Activated CD4-positive, alpha-beta T cell treated with anti-CD3 and anti-CD28 coated beads, Interleukin-2, Interleukin-6, amounts not matched to agents 100 ng/mL and 50 ng/mL, durations not matched to agents 16 hours and 8 hours (primary cell): ENCODE measurements at places on chromosomes 3 and 15.

DNA sequence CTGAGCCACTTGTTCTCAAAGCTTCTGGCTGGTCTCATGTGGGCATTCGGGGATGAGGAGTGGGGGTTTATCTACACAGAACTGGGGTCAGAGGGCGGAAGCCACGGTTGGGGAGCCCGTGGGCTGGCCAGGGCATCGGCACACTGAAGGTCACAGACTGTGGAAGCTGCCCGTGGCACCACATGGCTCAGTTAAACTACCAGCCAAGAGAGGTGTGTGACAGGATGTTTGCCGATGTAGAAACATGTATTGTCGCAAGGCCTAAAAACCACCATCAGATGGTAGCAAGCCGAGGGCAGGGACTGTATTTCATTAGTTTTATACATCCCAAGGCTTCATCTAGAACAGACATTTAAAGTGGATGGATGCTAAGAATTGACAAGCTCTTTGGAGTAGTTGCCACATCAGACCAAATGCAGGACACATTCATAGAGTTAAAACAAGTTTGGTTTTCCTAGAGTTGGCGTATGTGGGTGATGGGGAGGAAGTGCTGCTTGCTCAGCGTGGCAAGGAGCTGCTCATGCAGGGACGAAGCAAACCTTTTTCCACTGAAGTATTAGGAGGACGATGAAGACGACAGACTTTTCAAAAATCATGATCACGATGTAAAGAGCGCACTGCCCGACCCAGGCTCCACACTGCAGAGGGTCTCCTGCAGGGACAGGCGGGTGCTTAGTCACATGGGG lies 9.6 kb upstream of the MUSTN1 start:
- DNase-seq, result no peak

- DNase-seq, result no peak
Observed at GRCh38 chr15:88032787-88033186, 223.8 kb downstream of the NTRK3 start.

DNA sequence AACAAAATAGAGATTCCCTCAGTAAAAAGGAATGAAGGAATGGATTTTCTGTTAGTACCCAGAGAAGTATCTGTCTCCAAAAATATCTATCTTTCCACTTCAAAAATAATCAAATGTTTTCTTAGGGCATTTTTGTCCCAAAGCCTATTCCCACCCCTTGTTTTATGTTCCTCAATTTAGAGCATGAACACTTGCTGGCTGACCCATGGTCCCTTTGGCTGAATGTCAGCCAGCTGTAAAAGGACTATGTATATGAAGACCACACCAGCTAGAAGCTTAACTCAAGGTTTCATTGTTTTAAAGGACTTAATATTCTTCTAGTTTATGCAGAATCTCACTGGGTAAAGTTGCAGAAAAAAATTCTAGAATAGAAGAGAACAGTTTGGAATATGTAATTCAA lies 931.2 kb downstream of the MCTP2 start:
- no peak for DNase-seq

DNA sequence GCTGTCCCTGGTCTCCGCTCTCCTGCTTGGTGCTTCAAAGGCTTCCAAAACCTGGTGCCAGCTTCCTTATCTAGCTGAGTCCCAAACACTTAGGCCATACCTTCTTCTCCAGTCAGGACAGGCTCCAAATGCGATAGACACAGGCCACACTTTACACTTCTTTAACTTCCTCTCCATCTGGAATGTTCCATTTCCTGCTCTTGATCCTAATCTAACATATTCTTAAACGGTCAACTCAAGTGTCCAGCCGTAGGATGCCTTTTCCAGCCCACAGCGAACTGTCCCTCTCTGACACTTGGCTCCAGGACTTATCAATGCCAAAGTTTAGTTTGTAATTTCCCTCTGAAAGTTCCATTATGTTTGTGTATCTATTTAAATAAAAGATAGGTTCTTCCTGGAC lies 19.2 kb upstream of the PLA2G4F start:
- no peak for DNase-seq

DNA sequence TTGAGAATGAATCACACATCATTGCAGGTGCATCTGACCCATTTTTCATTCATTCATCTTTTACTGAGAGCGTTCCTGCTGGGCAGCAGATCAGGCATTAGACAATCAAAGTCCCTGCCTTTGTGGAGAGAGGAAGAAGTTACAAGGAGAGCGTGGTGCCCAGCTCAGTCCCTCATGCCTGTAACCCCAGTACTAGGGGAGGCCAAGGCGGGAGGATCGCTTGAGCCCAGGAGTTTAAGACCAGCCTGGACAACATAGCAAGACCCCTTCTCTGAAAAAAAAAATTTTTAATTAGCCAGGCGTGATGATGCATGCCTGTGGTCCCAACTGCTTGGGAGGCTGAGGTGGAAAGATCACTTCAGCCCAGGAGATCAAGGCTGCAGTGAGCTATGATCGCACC lies 35.0 kb upstream of the MEX3B start:
- DNase-seq, result no peak

- no peak for DNase-seq
Observed at GRCh38 chr15:34318277-34319079, 19.1 kb downstream of the SLC12A6 start.

GRCh38 chr3:182165234-182165633 lies 453.5 kb downstream of the SOX2 start:
- DNase-seq, result no peak

- no peak for DNase-seq
Observed at GRCh38 chr15:51349156-51349844, 7.8 kb downstream of the GLDN start.

- DNase-seq, result no peak
Observed at GRCh38 chr3:156705761-156706616, 31.6 kb downstream of the TIPARP start.

- no peak for DNase-seq
Observed at GRCh38 chr3:56467801-56468183, 475 bp downstream of the ERC2 start.

- DNase-seq, result no peak
Observed at GRCh38 chr3:120438665-120439370, 12.0 kb downstream of the FSTL1 start.

- DNase-seq, result no peak
Observed at GRCh38 chr15:95520511-95520910, 810.0 kb upstream of the NR2F2 start.

GRCh38 chr15:78232951-78233350 lies 1.4 kb downstream of the ACSBG1 start:
- DNase-seq, result no peak

GRCh38 chr3:14256046-14256445 lies 77.4 kb downstream of the LSM3 start:
- DNase-seq, result no peak

DNA sequence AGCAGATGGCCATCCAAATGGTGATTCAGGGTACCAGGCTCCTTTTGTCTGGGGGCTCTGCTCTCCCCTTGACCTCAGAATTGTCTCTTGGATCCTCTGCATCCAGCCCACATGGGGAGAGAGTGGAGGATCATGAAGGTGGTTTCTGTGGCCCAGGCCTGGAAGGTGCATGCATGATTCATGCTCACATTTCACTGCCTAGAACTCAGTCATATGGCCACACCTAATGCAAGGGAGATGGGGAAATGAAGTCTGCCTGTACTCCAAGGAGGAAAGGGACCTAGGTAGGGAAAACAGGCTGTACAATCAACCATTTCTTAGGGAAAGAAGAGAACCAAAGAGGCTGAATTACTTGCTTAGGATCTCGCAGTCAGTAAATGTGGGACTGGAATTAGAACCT lies 15.1 kb downstream of the HRG start:
- DNase-seq, result no peak

- DNase-seq, result peak; percentile 66
Observed at GRCh38 chr15:83199288-83199687, 8.3 kb downstream of the HDGFL3 start.

DNA sequence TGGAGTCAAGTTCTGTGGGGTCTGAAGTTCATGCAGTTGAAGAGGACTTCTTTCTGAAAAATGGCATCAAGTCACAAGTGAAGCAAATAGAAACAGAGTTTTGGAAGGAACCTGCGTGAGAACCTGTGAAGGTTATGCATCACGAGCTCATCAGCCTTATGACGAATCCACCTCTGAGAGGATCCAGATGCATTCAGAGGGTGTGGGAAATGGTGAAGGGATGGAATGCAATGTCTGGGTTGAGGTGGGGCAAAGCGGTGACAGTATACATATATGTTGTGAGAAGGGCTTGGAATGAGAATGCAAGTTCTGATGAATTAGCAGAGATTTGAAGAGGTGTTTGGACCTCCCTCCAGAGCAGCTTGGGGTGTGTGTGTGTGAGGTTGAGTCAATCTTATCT lies 382.1 kb upstream of the TBL1XR1 start:
- DNase-seq, result no peak

DNA sequence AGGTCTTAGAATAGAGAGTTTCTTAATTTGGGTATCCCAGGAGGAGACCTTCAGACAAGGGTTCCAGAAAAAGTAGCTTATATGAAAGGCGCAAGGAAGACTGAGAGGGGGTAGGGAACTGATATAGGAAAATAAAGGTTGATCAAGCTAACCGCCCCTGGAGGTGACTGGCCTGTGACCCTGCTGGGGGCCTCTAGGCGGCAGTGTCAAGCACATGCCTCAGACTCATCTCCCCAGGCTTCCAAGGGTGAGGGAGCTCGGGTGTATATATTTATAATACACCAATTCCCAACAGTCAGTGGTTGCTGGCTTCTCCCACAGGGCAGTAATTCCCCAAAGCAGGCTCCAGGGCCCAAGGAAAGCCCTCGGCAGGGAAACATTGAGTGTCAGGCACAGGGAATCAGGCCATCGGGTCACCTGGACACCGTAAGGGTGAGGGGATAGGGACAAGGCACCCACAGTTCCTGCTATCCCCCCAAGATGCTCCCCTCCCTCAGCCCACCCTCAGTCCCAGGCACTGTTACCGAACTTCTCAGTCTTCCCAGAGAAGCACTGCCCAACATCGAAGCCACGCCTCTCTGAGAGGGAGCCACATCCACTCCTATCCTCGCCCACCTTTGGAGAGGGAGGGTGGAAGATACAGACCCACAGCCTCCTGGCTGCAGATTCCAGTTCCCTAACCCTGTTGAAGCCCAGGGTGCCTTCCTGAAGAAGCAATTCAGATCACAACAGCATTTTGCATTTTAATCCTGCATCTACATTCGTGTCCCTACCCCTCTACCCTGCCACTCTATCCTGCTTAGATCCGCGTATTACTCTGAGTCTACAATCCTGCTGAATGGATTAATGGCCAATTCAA lies 19.5 kb upstream of the CAV3 start:
- DNase-seq, result peak; percentile 10

- DNase-seq, result no peak
Observed at GRCh38 chr3:128882719-128883118, 3.3 kb downstream of the ACAD9 start.

DNA sequence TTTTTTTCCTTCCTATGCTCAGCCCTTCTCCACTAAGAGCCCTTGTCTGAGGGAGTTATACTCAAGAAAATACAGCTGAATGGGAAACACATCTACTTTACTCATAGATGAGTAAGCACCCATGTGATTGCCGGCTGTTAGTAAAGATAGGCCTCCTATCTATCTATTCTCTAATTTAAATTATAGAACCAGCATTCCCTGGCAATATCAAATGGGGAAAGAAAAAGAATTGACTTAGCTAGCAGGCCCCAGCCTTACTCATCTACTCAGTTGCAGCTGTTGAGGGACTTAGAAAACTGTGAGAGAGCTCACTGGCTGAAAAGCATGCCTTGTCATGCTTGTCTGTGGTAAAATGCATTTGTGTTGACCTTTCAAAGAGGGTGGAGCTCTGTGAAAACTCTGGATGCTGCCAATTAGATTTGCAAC lies 116.9 kb upstream of the LRRFIP2 start:
- no peak for DNase-seq

GRCh38 chr15:71191296-71191695 lies 76.0 kb downstream of the THSD4 start:
- no peak for DNase-seq

- no peak for DNase-seq
Observed at GRCh38 chr3:171783086-171783485, 27.2 kb downstream of the PLD1 start.

- DNase-seq, result no peak
Observed at GRCh38 chr3:58463942-58464271, 28.0 kb upstream of the KCTD6 start.

- no peak for DNase-seq
Observed at GRCh38 chr15:60301024-60301423, 96.8 kb downstream of the ANXA2 start.

DNA sequence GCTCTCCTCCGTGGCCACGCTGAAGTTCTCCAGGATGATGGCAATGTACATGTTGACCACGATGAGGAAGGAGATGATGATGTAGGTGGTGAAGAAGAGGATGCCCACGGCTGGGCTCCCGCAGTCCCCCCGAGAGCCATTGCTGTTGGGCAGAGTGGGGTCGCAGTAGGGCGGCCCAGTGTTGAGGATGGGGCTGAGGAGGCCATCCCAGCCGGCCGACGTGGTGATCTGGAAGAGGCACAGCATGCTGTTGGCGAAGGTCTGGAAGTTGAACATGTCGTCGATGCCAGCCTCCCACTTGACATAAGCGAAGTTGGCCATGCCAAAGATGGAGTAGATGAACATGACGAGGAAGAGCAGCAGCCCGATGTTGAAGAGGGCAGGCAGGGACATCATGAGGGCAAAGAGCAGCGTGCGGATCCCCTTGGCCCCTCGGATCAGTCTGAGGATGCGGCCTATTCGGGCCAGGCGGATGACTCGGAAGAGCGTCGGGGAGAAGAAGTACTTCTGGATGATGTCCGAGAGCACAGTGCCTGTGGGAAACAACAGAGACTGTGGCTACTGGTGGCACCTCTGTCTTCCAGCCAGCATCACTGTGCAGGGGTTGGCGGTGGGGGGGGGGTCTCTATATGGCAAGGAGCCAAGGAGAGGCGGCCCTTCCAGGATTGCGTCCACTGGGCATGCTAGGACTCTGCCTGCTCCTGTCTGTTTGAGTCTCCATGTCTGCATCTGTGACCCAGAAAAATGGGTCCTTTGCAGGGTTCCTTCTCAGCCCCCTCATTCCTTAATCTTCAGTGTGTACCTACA lies 55.1 kb downstream of the EXOG start:
- no peak for DNase-seq

DNA sequence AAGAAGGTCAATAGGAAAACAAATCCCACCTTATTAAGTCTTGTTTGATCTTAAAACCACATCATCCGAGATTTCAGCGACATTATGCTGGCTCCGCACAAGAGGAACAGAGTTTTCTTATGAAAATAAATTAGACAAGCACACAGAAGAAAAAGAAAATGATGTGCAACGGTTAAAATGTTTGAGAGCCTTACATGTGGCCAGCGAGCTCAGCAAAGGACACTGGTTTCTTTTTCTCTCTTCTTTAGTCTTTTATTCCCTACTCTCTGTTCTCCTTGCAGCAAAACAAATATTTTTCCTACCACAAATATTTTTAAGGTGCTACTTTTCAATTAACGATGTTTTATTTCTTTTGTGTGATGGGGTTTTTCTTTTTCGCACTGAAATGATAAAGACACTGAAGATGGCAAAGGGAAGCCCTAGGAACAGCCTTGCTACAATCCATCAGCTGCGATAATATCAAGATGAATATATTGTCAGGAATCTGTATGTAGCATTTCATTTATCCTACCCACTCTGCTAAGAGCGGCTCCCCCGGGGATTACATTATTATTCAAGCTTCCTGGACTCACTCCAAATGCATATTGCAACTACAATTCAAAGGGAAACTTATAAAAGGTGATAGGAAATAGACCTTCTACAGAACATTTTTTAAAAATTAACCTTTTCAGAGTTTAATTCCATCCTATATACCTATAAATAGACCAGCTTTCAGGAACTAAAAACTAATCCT lies 72.9 kb downstream of the ANXA2 start:
- DNase-seq, result no peak
